ENCODE measurements at places on chromosomes 7 and 10.
A peak's percentile ranks its signal among the peaks of the same experiment; 100 is the strongest.

DNA sequence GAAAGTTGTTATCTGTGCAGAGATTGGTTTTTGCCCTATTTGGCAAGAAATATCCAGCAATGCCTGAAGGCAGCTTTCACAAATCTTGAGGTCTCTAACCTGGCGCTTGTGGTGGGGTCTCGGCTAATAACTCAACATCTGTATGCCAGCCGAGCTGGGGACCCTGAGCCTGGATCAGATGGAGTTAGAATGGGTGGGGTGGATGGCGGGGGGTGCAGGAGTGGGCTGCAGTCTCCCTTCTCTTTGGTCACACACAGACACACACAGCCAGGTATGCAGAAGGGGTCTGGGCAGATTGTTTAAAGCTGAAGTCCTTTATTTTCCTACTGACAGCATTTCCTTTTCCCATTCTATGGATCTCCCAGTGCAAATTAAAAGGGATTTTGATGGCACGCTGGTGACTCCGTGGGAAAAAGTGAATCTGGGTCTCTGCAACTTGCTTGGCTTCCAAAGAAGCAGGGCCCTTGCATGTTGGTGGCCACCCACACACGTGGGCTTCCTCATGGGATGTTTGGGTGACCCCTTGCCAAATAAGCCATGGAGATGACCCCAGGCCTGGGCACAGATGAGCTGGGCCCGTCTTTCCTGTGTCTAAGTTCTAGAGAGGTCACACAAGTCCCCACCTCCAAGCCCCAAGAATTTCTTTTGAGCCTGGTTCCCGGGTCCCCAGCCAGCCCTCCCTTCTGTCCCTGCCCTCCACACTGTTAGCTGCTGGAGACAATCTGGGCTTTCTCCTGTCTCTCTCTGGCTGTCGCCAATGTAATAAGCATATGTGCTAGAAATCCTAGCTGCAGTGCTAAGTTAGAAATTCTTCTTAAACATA, 39.9 kb upstream of the EMX2 start:
- DNase-seq, result no peak

DNA sequence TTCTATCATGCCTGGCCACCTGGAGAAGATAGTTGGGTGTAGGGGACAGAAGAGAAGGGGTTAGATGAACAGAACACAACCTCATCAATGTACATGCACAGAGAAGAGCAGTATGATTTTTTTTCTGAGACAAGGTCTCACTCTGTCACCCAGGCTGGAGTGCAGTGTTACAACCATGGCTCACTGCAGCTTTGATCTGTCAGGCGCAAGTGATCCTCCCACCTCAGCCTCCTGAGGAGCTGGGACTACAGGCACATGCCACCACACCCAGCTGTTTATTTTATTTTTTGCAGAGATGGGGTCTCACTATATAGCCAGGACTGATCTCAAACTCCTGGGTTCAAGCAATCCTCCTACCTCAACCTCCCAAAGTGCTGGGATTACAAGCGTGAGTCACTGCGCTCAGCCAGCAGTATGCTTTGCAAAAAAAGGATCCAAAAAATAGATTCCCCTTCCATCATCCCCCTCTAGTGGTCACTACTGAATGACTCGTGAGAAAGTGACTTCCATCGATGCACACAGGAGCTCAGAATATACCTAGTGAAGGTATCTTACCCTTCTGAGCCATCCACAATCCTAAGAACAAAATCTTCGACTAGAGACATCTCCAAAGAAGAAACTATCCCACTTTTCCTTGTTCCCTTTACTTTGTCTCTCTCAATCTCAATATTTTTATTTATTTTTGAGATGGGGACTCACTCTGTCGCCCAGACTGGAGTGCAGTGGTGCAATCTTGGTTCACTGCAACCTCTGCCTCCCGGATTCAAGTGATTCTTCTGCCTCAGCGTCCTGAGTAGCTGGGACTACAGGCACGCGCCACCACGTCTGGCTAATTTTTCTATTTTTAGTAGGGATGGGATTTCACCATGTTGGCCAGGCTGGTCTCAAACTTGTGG, 21.0 kb downstream of the ZCWPW1 start:
- DNase-seq, result no peak

- DNase-seq, result no peak
These were observed 11.2 kb downstream of the LUC7L2 start for GRCh38 chr7:139370943-139371313.

DNA sequence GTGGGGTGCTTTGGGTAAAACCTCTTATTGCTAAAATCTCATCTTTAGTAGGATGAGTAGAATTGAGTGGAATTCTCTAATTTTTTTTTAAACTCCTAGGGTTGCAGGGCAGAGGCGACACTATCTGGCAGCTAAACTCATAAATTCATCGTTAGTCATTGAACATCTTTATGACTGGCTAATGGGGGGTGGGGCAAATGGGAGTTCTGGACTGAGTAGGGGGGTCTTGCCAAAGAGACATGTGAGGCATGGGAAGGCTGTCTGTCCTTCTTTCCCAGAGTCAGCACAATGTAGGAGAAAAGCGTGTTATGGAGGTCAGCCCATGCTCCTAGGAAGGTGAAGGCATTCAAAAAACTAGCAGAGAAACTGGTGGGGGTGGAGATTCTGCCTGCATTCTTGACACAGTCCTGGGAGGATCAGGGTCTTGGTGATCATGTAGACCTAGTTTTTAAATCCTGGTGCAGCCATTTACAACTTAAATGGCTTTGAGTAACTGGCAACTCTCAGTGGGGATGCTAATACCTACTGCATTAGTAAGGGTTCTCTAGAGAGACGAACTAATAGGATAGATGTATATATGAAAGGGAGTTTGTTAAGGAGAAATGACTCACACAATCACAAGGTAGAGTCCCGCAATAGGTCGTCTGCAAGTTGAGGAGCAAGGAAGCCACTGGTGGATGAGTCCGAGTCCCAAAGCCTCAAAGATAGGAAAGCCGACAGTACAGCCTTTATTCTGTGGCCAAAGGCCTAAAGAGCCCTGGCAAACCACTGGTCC, 47.7 kb downstream of the EMX2 start:
- DNase-seq, result no peak

DNA sequence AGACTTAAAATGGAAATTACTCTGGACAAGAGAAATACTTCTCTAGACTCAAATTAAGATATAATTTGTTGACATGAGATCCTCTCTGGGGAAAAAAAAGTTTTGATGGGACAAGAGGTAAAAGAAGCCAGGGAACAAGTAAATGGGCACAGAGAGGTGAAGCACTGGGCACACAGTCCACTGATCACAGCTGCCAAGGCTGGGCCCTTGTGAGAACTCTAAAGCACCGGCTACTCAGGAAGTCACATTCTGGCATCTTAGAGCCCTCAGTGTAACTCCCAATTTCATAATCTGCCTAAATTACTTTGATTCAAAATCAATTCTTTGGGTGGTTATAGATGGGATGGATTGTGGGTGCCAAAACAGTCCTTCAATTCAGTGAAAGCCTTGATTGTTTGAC, 123.2 kb upstream of the CACNA2D1 start:
- no peak for DNase-seq

- DNase-seq, result no peak
These were observed 150.9 kb upstream of the KLF6 start for GRCh38 chr10:3935933-3936359.

DNA sequence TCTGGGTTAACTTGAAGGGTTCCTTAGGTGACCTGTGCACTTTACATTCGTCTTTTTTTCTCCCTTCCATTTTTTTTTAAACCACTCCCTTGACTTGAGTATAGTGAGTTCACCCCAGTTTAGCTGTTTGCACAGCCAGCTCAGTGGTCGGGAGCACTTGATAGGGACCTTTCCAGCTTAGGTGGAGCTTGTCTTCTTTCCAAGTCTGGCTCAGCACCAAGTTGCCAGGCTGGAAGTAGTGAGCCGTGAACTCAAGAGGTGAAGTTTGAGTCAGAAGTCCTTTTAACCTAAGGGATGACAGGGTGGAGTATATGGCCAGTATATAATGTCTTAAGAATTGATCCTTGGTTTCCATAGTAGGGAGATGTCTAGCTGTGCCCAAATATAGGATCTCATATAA, 7.2 kb downstream of the DNAH11 start:
- no peak for DNase-seq

DNA sequence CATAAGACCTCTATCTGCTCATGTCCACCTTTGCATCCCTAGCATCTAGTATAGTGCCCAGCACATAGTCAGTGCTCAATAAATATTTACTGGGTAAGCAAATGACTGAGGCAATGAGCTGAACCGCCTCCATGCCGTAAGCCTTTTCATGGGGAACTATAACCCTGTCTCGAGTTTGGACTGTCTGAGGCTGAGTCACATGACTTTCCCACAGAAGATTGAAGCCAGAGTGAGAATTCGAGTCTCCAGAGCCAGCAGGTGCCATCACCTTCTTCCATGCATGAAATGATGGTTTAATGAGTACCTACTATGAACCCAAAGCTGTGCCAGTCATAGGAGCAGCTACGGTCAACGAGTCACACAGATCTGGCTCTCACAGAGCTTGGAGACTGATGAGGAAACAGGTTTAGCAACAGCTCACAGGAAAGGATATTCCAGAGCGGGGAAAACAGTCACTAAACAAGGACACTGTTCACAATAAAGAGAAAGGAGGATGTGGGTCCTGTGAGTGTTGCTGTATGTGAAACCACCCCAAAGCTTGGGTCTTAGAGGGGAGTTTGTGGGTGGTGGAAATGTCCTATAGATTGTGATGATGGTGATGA, 75.2 kb downstream of the TEX36 start:
- no peak for DNase-seq

DNA sequence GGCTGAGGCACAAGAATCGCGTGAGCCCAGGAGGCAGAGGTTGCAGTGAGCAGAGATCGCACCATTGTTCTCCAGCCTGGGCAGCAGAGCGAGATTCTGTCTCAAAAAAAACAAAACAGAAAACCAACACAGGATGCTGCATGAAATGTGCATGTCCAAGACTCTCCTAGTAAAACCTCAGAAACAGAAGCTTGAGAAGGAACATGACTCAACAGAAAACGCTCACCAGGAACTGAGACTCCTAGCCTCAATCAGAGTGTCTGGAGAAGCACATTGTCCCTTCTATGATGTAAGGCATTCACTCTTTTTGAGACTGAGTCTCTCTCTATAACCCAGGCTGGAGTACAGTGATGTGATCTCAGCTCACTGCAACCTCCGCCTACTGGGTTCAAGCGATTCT, 168.3 kb downstream of the MYOF start:
- no peak for DNase-seq

GRCh38 chr10:86601956-86602602, 52.3 kb upstream of the OPN4 start:
- no peak for DNase-seq

DNA sequence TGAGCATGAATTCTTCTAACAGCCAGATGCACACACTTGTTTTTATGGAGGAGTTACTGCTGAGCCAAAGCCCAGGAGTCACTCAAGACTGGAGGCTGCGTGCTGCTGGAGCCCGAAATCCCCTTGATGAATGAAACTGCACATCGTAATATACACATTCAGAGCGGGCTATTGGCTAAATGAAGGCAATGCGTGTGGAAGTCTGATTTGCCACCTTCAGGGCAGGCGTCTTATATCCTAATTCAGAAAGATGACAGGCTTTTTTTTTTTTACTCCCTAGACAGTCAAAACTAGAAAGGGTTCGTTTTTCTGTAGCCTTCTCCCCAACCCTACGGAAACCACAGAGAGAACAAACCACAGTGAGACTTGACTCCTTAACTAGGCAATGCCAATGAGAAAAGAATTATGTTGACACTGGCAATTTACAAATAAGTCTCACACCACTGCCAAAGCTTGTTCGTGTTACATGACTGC, 227.2 kb upstream of the KLF14 start:
- DNase-seq, result peak; percentile 63

GRCh38 chr7:30445770-30446169, 32.8 kb downstream of the NOD1 start:
- peak; percentile 39 for DNase-seq

- no peak for DNase-seq
These were observed 308.9 kb downstream of the GRID1 start for GRCh38 chr10:86057708-86058107.

DNA sequence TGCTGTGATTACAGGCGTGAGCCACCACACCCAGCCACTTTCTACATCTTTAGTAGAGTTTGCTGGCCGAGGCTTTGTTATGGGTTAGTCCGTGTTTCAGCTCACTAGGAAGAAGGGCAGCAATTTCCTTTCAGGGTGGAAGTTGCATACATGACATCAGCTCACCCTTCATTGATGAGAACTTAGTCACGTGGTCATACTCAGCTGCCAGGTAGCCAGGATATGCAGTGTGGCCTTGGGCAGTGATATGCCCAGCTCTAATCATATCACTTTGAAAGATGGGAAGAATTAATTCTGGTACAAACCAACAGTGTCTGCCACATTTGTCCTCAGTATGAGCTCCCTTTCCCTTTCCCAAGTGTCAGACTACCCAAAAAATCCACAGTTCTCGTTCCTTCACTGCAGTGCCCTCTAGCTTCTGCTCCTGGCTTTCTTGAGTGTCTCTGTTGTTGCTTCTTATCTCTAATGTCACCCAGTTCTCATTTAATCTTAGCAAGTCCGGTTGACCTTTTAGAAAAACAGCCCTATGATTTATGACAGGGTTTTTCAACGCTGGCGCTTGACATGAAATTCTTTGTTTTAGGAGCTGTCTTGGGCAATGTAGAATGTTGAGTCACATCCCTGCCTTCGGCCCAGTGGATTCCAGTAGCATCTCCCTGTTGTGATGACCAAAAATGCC, 108.7 kb upstream of the ITGB1 start:
- DNase-seq, result no peak

DNA sequence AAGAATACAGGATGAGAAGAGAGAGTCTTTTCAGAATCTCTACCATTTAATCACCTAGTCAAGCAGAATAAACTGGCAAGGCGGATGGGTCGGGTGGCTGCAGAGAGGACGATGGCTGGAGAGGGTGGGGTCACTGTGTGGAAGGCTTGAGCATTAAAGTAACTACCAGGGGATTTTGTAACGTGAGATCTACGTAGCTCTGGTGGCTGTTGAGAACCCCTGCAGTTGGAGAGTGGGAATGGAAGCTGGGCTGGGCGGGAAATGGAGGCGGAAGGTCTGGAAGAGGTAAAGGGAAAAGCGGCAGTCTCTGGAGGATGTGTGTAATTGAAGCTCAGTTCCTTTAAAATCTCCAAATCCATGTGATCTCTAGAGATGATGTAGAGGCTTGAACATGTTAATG, 135.0 kb downstream of the GATA3 start:
- no peak for DNase-seq

DNA sequence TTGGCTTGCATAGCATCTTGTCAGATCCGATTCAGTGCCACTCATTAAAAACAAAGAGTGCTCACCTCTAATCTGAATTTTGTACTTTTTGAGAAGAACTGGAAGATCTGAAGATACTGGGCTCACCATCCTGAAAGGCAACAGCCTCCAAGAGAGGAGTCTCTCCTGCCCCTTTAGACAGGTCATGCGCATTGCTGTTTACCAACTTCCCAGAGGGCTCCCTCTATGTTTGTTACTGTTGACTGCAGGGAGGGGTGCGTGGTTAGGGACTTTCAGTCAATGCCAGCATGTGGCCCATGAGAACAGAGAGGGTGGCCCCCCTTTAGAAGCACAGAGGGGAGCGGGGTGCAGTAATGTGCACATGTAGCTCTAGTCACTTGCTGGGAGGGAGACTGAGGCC, 33.2 kb upstream of the CABCOCO1 start:
- DNase-seq, result no peak

- peak; percentile 43 for DNase-seq
These were observed 105.2 kb upstream of the PPIF start for GRCh38 chr10:79241990-79242619.

- no peak for DNase-seq
These were observed 73.4 kb upstream of the NAMPT start for GRCh38 chr7:106358103-106358663.
